ENCODE measurements at places on chromosomes 12 and 14.

DNA sequence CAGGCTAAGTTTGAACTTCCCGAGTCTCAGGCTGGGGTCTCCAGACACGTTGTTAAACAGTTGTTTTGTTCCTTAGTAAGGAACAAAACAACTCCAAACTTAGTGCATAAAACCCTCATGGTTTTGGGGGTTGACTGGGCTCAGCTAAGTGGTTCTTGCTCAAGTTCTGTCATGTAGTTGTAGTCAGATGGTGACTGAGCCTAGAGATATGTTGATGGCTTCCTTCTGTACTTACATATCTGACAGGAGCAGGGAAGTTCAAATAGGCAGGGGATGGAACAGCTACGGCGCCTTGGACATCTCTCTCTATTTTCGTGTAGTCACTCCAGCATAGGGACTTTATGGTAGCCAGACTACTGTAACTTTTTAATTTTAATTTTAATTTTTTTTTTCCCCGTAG, 45.7 kb downstream of the SPATS2 start:
- no peak for DNase-seq

DNA sequence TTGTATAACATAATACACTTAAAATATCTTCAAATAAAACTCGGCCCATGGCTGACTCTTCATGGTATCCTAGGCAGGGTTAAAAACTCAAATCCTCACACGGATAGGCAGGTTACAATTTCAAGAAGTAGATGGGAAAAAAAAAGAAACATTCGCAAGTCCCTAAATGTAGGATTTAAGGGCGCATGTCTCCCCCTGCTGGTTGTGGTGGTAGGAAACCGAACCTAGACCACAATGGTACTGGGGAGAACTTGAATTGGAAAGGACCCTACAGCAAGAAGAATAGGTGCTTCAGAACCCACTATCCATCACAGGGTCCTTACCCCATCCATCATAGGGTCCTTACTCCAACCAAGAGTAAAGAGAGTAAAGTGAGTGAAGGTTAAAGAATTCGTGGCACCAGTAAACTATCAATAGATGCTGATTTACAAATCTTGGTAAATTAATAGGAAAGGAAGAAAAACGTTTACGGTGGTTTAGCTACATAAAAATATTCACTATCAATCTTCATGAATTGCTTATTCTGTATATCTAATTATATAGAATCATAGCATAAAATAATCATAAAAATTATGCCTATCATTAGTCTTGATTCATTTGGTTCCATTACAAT, 3.3 kb upstream of the CIPC start:
- peak; percentile 97 for DNase-seq

DNA sequence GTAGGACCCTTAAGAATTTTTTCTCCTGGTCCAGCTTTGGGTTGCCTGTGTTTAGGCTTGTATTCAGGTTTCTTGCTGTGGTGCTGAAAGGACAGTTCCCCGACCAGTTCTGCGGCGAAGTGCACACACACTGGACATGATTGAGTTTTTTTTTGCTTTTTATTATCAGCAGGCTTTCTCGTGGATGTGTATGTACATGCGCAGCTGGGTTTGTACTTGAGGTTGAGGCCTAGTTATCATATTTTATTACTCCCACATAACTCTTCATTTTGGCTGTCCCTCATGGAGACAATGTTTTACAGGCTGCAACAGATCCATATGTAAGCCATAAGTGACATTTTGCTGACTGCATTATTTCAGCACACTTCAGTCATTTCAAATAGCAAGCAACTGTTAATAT, 2.5 kb downstream of the SCN8A start:
- DNase-seq, result no peak

- DNase-seq, result no peak
Observed at GRCh38 chr12:87924149-87924548, 105.1 kb downstream of the C12orf50 start.

GRCh38 chr14:72270749-72271148, 338.5 kb downstream of the RGS6 start:
- DNase-seq, result no peak

All from NCI-H1694 (cell line).